ENCODE measurements at places on chromosomes 11 and 22.
A peak's percentile ranks its signal among the peaks of the same experiment; 100 is the strongest.

- DNase-seq = no peak
Measured at GRCh38 chr22:47116426-47117341, 354.2 kb downstream of the TBC1D22A start.

- DNase-seq = no peak
Measured at GRCh38 chr11:45670386-45671135, 5.1 kb upstream of the CHST1 start.

DNA sequence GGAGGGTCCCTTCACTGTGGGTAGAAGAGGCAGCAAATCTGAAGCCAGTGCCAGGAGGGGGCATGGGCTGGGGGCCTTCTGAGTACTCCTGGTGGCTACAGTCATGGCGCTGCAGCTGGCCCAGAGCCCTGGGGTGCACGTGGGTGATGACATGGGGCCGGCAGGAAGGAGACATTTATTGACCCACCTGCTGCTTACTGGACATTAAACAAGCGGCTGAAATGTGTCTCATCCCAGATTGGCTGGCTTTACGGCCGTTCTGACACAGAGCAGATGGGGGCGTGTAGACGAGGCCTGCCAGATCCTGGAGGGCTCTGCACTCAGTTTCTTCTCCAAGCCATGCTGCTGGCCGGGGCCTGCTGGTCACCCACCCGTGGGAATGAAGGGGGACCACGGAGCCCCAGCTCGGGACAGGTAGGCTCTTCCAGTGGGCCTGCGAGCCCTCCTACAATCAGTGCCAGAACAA lies 906.9 kb downstream of the BRD1 start:
- DNase-seq = no peak

GRCh38 chr11:130247319-130247718 lies 67.4 kb downstream of the ZBTB44 start:
- no peak for DNase-seq

DNA sequence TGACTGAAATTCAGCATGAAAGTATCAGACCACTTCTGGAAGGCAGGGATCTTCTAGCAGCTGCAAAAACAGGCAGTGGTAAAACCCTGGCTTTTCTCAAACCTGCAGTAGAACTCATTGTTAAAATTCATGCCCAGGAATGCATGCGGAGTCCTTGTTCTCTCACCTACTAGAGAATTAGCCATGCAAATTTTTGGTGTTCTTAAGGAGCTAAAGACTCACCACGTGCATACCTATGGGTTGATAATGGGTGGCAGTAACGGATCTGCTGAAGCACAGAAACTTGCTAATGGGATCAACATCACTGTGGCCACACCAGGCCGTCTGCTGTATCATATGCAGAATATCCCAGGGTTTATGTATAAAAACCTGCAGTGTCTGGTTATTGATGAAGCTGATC lies 19.1 kb downstream of the ZBTB44 start:
- DNase-seq = no peak

GRCh38 chr11:113131036-113131775 lies 170.0 kb downstream of the NCAM1 start:
- no peak for DNase-seq

GRCh38 chr11:127472505-127472904 lies 471.9 kb upstream of the KIRREL3 start:
- no peak for DNase-seq

- no peak for DNase-seq
Measured at GRCh38 chr11:67243051-67243450, 23.2 kb upstream of the GRK2 start.

DNA sequence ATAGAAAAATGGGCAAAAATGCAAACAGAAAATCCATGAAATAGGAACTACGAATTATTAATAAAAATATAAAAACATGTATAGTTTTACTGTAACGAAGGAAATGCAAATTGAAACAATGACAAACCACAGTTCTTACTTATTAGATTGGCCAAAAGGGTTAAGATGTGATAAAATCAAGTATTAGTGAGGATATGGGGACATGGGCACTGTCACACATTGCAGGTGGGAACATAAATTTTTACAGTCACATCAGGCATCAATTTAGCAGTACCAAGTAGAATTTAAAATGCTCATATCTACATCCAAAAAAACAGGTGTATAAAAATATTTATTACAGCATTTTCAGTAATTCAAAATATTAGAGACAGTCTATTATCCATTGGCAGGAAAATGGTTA lies 353.2 kb upstream of the API5 start:
- DNase-seq = no peak

DNA sequence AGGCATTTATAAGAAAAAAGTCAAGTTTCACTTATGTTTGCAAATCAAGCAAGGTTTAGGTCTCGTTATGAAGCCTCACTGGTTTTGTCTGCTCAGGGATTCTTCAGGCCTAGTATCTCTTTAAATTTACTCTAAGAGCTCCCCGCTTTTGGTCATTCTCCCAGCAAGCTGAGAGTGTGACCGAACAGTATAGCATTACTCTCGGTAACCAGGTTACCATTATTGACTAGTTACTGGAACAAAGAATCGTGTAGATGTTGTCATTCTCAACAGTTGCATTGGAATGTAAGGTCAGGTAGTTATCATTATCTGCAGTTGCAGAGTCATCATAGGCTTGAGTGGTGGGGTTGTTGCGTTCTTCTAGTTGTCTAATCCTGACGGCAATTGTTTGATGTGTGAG lies 9.8 kb upstream of the USP2 start:
- DNase-seq = no peak

DNA sequence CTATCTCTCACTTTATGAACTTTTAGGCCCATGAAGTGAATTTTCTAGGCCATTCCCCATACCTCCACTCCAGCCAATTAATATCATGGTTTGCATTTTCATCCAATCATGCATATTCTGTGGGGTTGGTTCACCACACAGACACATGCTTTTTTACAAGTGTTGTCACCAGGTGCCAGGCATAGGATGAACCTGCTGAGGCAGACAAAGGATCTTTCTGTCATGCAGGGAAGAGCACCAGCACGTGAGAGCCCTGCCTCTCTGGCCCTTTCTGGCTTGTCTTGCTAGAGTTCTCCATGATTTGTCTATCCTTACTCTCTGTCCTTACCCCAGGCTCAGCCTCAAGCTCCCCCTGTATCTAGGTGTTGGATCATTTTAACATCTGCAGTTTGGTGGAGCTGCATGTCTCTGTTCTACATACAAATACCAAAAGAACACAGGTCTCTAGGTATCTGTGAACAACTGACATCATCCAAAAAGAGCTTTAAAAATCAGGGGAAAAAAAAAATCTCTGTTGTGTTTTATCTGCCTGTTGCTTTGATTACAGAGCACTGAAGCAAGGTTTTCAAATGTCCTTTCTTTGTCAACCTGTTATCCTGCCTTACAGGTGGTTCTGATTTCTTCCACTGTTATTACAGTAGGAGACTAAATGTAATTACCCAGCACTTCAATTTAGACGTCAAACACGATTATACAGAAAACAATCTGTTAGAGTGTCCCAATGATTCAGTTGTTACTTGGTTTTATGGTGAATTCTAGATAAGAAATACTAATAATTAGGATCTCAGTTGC lies 58.4 kb upstream of the GRAMD1B start:
- no peak for DNase-seq

GRCh38 chr11:66363805-66364535 lies 7.6 kb downstream of the SLC29A2 start:
- peak; percentile 46 for DNase-seq

DNA sequence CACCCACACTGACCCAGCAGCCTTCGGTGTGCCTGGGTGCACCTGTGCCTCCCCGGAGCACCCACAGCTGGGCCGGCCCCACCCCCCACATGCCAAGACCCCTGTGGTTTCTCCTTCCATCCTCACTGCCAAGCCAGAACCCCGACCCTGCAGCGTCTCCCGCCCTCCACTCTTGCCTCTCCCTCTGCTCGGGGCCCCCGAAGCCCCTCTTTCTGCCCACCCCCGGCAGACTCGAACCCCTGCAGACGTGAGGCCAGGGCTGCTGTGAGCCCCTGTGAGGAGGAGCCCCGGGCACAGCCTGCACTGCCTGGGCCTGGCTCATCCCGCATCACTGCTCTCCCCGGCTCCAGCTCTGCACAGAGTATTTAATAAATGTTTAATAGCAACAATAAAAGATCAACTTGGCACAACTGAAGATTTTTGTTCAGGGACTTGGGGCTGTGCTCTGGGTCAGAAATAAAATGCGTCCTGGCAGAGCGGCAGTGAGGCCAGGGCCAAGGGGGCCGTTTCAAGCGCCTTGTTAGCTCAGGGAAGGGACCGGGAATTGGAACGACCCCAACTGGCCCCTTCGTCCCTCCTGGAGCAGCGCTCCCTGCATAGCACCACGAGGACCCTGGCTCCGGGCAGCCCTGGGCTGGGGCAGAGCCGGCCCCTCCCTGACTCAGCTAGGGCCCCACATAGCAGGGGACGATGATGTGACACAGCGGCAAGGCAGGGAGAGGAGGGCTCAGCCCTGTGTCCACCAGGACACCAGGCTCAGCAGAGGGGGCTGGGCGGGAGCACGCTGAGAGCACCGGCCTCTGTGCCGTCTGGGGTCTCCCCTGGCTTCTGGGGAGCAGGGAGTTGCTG lies 520.8 kb downstream of the BRD1 start:
- DNase-seq = no peak

GRCh38 chr11:117180661-117181585 lies 2.4 kb downstream of the SIDT2 start:
- peak; percentile 69 for DNase-seq

DNA sequence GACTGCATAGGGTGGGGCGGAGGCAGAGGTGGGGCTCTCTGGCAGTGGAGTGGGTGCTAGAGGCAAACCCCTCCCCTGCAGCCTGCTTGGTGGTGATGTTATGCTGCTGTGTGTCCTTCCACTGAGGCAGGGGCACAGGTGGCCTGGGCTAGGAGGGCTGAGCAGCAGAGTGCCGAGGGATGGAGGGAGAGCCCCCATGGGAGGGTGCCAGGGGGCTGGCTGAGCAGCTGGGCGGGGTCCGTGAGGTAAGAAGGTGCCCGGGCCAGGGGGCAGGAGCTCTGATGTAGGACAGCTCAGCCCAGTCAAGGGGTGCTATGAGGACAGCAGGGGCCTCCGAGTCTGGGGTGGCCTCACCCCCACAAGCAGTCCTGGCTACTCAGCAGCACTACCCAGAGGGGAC lies 4.2 kb downstream of the CLDN5 start:
- no peak for DNase-seq

- peak; percentile 41 for DNase-seq
Measured at GRCh38 chr22:26579331-26579886, 10.5 kb downstream of the TPST2 start.

- no peak for DNase-seq
Measured at GRCh38 chr11:3073029-3073435, 15.8 kb upstream of the CARS1 start.

DNA sequence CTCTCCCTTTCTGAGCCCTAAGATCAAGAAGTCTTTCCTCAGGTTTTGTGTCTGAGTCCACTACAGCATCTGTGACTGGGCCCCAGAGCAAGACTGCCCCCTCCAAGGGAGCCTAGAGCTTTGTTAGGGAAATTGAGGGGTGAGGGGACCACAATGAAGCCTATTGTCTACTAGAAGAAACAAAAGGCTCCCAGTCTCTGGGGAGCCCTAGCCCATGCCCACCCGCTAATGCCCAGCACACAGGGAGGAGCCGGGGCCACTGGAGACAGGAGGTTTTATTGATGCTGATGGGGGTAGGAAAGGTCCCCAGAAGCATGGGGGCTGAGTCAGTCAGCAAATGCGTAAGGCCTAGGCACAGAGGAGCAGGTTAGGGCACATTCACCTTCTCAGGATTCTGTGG lies 14.0 kb downstream of the RHOG start:
- no peak for DNase-seq

- DNase-seq = no peak
Measured at GRCh38 chr11:119322921-119323531, 6.1 kb upstream of the MCAM start.

DNA sequence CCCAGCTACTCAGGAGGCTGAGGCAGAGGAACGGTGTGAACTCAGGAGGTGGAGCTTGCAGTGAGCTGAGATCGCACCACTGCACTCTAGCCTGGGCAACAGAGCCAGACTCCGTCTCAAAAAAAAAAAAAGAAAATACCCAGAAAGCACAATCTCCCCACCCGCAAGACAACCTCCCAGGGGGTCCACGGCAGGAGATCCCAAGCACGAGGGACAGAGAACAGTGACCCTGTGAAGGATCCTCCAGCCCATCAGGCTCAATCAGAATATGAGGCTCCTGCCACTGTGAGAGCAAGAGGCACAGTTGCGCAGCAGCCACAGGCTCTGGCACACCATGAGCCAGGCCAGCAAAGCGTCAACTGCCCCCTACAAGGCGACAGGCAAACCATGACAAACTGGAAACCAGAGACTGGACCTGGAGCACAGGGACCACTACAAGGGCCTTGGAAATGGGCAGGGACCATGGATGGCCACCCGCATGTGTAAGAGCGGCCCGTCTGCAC lies 164.8 kb upstream of the GRK3 start:
- no peak for DNase-seq

DNA sequence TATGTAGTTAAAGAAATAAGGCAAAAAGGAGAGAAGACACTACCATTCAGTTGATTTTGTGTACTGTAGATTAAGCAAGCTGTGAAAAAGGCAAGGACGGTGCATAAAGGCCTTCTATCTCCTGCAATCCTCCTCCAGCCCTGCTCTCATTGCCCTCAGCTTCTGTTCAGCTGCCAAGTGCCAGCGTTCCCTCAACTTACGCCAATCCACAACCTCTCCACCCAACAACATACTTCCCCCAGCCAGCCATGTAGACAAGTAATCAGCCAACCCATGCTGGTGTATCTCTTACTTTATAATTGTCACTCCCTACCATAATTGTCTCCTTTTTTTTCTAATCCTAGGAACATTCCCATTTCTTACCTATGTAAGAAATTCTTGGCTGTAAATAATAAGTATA lies 30.1 kb upstream of the ANO5 start:
- DNase-seq = no peak

DNA sequence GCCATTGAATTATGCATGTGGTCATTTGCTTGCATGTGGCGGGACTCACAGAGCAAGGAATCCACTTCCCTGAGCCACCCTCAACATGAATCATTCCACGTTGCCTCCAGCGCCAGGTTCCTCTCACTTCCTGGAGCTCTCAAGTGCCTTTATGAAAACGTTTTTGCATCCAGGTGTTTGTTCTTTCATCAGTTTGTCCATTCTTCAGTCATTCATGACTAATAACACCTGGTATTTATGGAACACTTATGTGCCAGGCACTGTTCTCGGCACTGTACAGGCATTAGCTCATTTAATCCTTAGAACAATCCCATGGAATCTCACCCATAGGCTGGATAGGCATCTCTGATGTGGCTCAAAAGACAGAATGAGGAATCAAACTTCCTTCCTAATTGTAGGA lies 256.1 kb upstream of the SYN3 start:
- DNase-seq = no peak

DNA sequence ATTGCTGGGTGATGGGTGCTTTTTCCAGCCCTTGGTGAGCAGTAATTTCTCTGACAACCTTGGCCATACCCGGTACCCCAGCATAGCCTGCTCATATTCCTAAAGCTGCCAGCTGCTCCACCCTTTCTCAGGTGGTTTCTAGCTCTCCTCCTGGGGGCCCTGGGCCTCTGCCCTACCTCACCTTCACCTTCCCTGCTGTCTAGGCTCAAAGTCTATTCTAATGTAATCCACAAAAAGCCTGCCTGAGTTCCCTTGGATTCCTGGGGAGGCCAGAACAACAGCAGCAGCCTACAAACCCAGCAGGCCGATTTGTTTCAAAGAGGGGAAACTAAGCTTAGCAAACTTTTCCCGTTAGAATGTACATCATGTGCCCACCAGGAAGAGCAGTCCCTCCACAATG lies 117.6 kb downstream of the DSCAML1 start:
- no peak for DNase-seq

- no peak for DNase-seq
Measured at GRCh38 chr11:87724358-87724757, 450.9 kb downstream of the RAB38 start.

Measured in memory B cell (primary cell).